ENCODE measurements at places on chromosomes 3 and 15. TPM values are rescaled to one million over a fixed set of nuclear protein-coding genes. Genes with fewer than 3 reads are reported as not detected.

Gene NR2E3
- polyA plus RNA-seq, result not detected

Gene PAK2
- polyA plus RNA-seq, result 25.8 TPM

Gene HGD
- polyA plus RNA-seq, result not detected

Gene WDR53
- polyA plus RNA-seq, result 11.9 TPM

Gene SMCO1
- polyA plus RNA-seq, result not detected

Gene SGO1
- 0.51 TPM for polyA plus RNA-seq

Gene DUOXA2
- not detected for polyA plus RNA-seq

Gene ZPLD1
- polyA plus RNA-seq, result not detected

Gene CLDN1
- not detected for polyA plus RNA-seq

Gene TARS3
- polyA plus RNA-seq, result 10.2 TPM

Gene SELENOK
- 132 TPM for polyA plus RNA-seq

Gene ANKRD34C
- not detected for polyA plus RNA-seq

Gene C2CD4A
- polyA plus RNA-seq, result not detected

Gene FBXO40
- polyA plus RNA-seq, result 0.17 TPM

Gene MB21D2
- polyA plus RNA-seq, result 3.2 TPM

Gene FANCD2OS
- not detected for polyA plus RNA-seq

Gene DAG1
- 5.7 TPM for polyA plus RNA-seq

Gene CHST14
- polyA plus RNA-seq, result 1.4 TPM

Gene IQCH
- not detected for polyA plus RNA-seq

Gene AHSG
- not detected for polyA plus RNA-seq

Gene ERICH6
- polyA plus RNA-seq, result not detected

Gene SHF
- 2.5 TPM for polyA plus RNA-seq

Gene LAMB2
- polyA plus RNA-seq, result not detected

Gene PP2D1
- 0.29 TPM for polyA plus RNA-seq

Gene PSMD2
- 181 TPM for polyA plus RNA-seq

Gene COL6A5
- polyA plus RNA-seq, result not detected

Gene CADPS
- not detected for polyA plus RNA-seq

Gene TTLL13
- polyA plus RNA-seq, result not detected

Gene SAMD7
- polyA plus RNA-seq, result not detected

Gene COLQ
- 0.26 TPM for polyA plus RNA-seq

Gene GOLGA6B
- not detected for polyA plus RNA-seq

Gene LINS1
- polyA plus RNA-seq, result 104 TPM

Gene SNTN
- not detected for polyA plus RNA-seq

Gene PROS1
- polyA plus RNA-seq, result 0.13 TPM

Gene IMPG2
- 0.13 TPM for polyA plus RNA-seq

Gene LIPH
- not detected for polyA plus RNA-seq

Gene ACTC1
- not detected for polyA plus RNA-seq

All from naive thymus-derived CD4-positive, alpha-beta T cell (primary cell).